ENCODE measurements at places on chromosomes 1 and 21.

DNA sequence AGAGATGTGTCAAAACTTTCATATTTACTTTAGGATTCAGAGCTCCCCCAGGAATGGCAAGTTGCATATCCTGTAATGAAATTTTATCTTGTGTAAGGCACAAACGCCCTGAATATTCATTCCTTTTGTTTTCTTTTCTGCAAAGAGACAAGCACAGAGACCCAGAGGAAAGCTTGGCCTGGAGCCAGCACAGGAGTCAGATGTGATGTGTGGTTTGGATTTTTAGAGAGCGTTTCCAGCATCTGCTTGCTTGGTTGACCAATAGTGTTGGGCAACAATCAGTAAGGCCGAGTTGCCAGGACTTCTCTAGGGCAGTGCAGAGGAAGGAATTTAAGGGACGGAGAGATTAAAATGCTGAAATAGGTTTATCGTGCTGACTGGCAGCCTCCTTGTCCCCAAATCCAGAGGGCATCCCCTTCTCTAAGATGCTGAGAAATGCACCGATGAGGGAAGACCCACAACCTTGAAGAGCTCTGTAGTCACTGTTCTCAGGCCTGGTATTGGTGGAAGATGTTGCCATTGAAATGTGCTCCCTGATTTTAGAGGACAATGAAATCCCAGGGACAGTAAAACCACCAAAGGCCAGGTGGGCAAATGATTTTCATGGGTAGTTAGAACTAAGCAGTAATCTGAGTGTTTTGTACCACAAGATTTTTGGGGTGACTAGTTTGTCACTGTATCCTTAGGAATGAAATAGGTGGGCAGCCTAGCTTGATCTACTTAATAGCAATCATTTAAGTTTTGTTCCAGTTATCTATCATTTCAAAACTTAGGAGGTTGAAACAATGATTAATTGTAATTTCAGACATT, 37.9 kb upstream of the RHOU start:
- DNase-seq = no peak

DNA sequence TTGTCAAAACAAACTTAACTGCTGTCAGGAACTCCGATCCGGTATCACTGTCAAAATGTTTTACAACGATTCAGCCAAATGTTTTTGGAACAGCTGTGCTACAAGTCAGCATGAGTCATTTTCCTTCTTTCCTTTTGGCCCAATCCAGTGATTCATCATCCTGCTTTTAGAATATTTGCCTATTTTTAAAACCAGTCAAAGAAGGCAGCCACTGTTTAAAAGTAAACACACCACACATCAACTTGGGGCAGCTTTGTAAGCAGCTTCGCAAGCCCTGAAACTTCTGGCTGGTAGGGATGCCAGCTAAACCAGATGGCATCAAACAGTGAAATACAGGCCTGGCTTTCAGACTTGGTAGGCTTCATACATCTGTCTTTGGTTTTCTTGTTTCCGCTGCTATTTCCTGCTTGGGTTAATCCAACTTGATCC, 14.9 kb downstream of the MAP3K7CL start:
- DNase-seq = no peak

DNA sequence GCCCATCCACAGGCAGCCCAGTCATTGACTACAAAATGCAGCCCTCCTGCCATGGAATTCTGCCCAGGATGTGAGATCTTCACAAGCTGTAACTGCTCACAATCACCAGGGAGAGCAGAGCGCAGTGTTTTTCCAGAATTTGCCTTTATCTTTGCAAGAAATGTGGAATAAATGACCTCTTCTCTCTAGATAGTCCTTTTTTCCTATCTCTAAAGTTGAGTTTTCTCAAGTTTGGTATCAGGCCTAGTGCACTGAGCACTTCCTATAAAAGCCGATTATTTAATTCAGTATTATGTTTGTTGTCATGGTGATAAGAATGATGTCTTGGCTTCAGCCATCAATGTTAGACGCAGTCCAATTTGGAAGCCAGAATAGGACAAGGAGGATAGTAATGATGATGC, 246.9 kb upstream of the IRF2BP2 start:
- no peak for DNase-seq

DNA sequence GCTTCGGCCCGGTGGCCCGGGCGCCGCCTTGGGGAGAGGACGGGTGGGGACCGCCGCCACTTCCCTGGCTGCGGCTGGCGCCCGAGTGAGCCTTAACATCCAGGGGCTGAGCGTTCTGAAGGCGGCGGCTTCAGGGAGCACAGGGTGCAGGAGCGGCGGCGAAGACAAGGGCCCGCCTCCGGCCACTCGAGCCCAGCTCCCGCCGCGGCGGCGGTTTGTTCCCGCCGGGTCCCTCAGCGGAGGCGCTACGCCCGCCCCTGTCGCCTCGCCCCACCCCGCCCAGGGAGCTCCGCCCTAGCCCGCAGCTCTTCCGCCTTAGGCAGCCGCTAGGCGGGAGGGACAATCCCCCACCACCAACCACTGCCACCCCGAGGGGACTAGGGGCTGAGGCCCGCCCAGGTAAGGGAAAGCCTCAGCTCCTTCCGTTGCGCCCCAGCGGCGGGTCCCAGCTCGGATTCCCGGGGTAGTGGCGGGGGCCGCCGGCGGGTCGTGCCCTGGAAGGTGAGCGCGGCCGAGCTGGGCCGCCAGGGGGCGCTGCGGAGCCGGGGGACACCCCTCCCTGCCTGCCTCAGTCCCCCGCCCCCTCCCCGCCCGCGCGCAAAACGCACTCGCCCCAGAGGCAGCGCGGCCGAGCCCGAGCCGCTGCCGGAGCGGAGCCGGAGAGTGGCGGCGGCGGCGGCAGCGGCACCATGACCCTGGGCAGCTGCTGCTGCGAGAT, at the start of gene FOXD2:
Gene FOXD2, plus strand, starts transcription at position 598 of the 718 bp plus-strand sequence. Its CDS starts 92 bp downstream, at position 690.
- DNase-seq = no peak

GRCh38 chr1:115330480-115331013, 7.5 kb downstream of the NGF start:
- no peak for DNase-seq

GRCh38 chr1:15851210-15852035, 3.9 kb downstream of the SPEN start:
- DNase-seq = no peak

DNA sequence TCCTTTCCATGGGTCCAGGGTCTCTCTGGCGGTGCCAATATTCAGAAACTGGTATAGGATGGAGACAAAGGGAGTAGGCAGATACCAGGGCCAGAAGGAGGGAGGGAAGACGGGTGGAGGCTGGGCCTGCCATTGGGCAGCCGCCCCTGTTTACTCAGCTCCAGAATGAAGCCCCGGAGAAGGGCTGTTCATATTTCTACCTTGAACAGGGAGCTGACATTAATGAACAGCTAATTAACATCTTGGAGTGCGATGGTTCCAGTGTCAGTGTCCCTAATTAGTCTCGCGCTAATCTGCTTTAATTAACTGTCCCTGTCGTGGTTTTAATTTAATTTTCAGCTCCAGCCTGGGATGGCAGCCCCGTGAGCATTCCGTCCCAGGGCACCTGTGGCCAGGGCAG, 113.8 kb downstream of the EPHB2 start:
- DNase-seq = no peak
